Right ventricle myocardium superior (tissue), 1 donor: ENCODE measurements at places on chromosomes 2 and 18. TPM values are rescaled to one million over a fixed set of nuclear protein-coding genes. Genes with fewer than 3 reads are reported as not detected.

GRCh38 chr2:38748943-38749804, 2.0 kb downstream of the SRSF7 start:
- DNase-seq, result no peak

DNA sequence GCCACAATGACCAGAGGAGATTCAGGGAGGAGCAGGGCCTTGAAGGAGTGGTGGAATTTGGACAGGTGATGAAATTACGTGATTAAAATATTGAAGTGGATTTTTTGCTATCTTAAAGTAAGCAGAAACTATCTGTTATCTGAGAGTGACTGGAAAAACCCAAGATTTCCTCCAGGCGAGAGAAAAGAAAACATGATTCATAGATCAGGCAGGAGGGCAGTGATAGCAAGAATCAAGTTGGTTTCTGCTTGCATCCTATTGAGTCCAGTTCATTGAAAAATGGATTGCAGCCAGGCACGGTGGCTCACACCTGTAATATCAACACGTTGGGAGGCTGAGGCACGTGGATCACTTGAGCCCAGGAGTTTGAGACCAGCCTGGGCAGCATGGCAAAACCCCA, 127.8 kb downstream of the NXPH2 start:
- DNase-seq, result no peak

GRCh38 chr2:149075853-149076252, 37.4 kb downstream of the LYPD6B start:
- DNase-seq, result no peak

DNA sequence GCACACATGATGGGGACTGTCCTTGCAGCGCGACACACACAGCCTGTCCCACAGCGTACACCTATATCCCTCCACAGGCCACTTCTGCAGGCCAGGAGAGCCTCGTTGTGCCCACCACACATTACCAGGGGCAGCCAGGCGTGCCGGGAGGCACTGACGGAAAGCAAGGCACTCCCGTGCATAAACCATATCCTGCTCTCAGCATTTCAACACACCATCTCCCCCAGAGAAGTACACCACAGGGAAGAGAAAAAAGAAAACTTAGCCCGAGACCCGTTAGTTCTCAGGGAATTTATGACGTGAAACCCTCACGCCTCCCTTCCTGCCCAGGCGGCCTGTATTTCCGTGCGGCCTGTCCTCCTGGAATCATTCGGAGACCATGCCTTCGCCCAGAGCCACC, 24.6 kb upstream of the SALL3 start:
- DNase-seq, result no peak

GRCh38 chr18:35589546-35589945, 8.0 kb downstream of the GALNT1 start:
- no peak for DNase-seq

GRCh38 chr2:86275962-86276361, 61.5 kb downstream of the REEP1 start:
- DNase-seq, result no peak

DNA sequence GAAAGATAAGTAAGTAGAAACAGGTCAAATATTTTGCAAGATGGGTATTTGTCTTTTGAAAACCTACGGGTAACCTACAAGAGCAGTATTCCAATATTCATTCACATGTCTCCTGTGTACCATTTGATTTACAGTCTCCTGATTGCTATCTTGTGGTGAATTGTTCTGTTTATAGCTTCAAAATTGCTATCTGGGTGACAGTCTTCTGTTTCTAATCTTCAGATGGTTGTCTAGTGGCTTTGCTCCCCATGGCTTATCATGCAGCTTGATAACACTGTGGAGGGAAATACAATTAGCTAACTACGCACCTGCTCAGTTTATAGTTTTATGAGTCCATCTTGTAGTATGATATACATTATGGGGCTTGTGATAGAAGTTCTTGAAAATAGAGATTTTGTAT, 816.8 kb downstream of the CPS1 start:
- DNase-seq, result no peak

DNA sequence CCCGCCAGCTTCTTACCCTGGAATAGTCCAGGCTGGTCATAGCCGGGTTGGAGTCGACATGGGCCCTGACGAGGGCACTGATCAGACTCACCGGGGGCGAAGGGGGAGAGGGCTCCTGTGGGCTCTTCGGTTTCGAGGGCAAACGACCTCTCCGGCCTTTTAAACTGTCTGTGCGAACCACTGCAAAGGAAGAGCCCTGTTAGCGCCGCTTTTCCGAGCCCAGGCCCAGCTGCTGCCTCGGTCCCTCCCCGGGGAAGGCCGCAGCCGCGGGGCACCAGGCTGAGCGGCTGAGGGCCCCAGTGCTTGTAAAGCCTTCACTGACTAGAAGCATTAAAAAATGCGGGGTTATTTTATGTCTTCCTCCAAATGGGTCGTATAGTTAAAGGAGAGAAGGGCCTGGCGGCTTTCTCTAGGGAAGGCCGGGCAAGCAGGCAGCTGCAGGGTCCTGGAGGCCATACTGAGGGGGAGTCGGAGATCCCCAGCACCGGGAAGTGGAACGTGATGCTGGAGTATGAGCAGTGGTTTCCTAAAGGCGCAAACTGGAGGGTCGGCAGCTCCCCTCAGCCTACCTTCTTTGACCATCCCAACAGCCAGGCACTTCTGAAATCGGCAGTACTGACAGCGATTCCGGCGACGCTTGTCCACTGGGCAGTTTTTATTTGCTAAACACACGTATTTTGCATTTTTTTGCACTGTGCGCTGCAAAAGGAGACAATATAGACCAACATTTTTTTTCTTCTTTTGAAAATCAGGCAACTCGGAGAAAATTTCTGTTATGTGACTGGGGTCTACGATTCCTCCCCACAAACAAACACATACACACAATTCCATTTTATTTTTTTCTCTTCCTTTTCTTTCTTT, 4.5 kb downstream of the NR4A2 start:
- no peak for DNase-seq

GRCh38 chr2:13686262-13686661, 946.3 kb upstream of the LRATD1 start:
- DNase-seq, result no peak

DNA sequence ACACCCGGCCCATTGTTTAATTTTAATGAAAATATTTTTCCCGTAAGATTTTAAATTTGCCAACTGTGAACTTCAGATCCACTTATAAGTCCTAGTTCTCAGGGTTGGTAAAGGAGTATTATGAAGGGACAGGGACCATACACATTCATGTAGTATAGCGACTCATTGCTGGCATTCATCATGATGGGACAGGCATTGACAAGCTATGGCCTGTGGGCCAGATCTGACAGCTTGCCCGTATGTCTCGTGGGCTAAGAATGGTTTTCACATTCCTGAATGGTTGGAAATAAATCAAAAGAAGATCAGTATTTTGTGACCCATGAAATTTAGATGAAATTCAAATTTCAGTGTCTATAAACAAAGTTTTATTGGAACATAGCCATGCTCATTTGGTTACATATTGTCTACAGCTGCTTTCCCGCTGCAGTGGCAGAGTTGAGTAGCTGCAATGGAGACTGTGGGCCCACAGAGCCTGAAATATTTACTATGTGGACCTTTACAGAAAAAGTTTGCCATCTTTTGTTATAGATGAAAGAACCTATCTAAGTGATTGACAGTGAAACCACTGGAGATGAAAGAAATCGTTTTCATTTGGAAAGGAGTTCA, 4.1 kb downstream of the RAPGEF4 start:
- no peak for DNase-seq

- DNase-seq, result no peak
Observed at GRCh38 chr2:218166791-218167190, at the start of gene CXCR1. CXCR1 (minus strand) TSS chr2:218166962; CDS start chr2:218165211, 1,751 bp downstream.

DNA sequence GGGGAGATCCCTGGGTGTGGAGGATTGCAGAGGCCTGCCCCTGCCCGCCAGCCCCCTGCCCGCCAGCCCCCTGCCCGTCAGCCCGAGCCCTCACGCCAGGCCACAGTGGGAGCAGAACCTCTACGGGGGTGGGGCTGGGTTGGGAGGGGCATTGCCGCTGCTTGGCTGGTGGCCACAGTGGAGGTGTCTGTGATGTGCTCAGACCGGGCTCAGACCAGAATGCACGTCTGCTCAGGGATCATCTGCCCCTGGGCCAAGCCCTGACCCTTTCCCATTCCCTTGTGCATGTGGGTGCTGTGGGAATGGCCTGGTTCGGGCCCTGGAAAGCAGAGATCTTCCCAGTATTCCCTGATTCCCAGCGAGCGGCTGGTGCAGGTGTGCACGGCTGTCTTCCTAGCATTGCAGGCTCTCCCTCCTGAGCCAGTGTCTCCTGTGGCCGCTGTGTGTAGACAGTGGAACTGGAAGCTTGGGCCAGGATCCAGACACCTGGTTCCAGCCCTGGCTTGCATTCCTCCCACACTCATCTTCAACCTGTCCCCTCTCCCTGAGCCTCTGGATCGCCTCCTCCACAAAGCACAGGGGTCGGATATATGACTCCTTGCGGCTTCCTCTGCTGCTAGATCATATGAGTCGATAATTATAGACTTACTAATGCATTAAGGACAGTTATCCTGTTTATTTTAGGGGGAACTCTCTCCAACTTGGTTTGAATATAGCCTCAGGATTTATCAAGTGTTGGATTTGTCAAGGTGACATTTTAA, 161.6 kb downstream of the LDLRAD4 start:
- peak; percentile 60 for DNase-seq

DNA sequence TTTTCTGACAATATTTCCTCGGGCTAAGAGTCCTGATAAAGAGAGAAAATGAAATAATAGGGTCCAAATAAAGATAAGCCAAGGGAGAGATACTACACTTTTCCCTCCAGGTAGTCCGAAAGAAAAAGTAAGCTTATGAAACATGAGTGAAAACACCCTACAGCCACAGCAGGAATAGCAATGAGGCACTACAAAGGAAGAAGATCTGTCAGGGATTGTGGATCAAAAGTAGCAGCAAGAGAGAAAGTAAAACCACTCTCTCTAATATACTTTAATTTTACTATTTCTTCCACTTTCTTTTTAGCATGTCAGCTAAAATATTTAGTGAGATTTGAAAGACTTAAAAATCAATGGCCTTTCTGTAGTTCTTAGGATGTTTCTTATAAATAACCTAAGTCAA, 1601.8 kb downstream of the LRP1B start:
- no peak for DNase-seq

DNA sequence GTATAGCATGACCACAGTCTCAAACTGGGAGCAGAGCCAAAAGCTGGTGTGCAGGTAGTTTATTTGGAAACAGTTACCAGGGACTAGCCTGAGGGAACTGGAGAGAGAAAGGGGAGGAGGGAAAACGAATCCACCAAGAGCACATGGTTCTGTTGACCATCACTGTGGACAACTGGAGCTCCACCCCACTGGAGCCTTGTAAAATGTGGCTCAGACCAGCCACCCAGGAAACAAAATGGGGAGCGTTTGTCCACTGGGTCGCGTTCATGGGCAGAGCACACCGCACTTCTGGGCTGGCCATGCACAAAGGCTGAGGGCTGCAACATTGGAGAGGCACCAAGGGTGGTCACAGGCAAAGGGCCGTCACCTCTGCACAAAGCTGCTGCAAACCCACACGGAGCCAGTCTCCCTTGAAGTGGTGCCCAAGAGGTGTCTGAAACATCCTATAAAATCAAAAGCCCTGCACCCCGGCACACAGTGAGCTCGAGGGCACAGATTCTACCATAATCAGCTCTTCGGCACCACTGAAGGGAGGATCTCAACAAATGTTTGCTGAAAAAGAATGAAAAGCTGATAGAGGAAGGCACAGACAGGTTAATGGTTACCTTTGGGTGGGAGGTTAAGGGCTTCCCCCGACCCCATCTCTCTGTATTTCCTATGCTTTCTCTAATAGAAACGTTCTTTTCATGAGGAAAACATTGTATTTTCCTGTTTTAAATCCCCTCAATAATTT, 192.9 kb downstream of the INHBB start:
- no peak for DNase-seq

DNA sequence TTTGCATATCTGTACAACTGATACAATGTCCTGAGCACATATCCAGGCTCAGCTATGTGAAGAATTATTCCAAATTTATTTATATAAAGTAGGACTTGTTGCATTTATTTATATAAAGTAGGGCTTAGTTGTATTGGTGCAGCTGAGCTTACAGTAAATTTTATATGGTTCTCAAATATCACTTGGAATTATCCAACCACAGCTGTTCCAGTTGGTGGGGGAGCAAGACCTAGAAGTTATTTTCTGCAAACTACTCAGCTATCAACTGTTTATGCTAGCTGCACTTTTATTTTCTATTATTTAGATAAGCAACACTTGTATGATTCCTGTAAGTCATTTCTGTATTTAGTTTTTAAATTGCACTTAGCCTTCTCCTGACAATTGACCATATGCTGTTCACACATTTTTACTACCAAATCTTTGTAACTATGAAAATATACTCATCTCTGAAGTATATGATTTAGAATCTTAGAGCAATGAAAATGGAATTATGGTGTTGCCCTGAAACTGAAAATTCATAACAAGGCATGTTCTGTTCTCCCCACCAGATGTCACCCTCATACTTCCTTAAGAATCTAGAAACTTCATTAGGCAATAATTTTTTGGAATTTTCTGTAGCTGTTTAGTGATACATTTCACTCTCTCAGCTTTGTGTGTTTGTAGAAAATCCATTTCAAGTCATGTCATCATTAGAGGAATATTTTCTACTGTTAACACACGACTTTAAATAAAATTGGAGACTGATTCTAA, 157.0 kb upstream of the CBLN2 start:
- no peak for DNase-seq

DNA sequence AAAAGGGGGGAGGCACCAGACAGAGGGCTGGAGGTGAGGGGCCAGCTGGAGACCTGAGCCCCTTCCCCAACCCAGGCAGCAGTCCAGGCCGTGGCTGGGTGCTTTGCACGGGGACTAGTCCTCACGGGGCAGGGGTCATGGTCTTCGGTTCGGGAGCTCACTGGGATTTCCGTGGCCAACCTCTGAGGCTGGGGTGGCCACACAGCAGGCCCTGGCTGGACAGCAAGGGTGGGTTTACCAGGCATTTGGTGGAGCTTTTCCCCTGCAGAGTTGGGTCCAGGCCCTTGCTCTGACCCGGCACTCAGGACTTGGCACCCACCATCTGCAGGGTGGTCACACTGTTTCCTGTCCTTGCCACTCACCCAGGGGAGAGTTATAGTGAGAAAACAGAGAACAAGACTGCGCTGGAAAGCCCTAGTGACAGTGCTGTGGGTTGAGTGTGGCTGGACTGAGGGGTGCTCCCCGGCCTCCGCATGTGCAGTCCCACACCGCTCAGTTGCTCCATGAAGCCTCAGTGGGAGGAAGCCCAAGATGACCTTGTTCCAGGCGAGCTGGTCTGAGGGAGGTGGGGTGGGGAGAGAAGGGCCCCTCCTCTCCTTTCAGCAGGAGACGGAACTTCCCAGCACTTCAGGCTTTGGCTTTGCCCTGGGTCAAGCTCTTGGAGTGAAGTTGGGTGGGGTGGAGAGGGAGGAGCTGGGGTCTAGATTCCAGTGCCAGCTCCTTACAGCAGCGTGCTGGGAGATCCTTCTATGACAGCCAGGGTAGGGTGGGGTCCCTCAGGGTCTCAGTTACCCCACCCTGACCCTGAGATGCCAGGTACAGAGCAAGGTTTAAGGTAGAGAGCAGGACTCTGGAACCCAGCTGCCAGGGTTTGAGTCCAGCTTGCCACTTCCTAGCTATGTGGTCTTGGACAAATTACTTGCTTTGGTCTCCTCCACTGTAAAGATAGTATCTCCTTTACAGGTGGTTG, 219.8 kb downstream of the DYSF start:
- DNase-seq, result no peak

GRCh38 chr2:137865954-137866540, 98.2 kb upstream of the HNMT start:
- no peak for DNase-seq

ANO7 gene
- total RNA-seq, result 0.35 TPM

CFC1 gene
- total RNA-seq, result not detected

CNRIP1 gene
- total RNA-seq, result 9.3 TPM

CCDC85A gene
- total RNA-seq, result 4.3 TPM

COL3A1 gene
- total RNA-seq, result 47.0 TPM

SLC5A7 gene
- 0.19 TPM for total RNA-seq

CDCA7 gene
- 1.3 TPM for total RNA-seq

CGREF1 gene
- total RNA-seq, result 1.4 TPM
